T-helper 9 cell (primary cell): ENCODE measurements at places on chromosomes 6 and 20.

GRCh38 chr6:123168466-123168865 is 172.4 kb downstream of the CLVS2 start:
- no peak for DNase-seq

GRCh38 chr6:90183587-90184333 is 112.9 kb downstream of the BACH2 start:
- DNase-seq = no peak

- peak; percentile 32 for DNase-seq
Observed at GRCh38 chr6:119348096-119348747, 1.3 kb downstream of the MAN1A1 start.

GRCh38 chr20:58719258-58719657 is 26.7 kb downstream of the NPEPL1 start:
- no peak for DNase-seq

DNA sequence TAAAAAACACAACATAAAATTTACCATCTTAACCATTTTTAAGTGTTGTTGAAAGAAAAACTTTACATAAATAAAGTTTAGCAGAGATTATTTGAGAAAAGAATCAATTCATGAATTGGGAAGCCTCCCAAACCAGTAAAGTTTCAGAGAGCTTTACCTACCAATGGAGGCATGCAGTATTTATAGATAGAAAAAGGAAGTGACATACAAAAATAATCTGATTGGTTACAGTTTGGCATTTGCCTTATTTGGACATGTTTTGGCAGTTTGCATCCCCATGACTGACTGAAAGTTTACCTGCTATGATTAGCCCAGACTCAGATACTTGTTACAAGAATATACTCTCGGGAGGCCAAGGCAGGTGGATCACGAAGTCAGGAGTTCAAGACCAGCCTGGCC is 3.7 kb upstream of the CMTR1 start:
- DNase-seq = no peak

DNA sequence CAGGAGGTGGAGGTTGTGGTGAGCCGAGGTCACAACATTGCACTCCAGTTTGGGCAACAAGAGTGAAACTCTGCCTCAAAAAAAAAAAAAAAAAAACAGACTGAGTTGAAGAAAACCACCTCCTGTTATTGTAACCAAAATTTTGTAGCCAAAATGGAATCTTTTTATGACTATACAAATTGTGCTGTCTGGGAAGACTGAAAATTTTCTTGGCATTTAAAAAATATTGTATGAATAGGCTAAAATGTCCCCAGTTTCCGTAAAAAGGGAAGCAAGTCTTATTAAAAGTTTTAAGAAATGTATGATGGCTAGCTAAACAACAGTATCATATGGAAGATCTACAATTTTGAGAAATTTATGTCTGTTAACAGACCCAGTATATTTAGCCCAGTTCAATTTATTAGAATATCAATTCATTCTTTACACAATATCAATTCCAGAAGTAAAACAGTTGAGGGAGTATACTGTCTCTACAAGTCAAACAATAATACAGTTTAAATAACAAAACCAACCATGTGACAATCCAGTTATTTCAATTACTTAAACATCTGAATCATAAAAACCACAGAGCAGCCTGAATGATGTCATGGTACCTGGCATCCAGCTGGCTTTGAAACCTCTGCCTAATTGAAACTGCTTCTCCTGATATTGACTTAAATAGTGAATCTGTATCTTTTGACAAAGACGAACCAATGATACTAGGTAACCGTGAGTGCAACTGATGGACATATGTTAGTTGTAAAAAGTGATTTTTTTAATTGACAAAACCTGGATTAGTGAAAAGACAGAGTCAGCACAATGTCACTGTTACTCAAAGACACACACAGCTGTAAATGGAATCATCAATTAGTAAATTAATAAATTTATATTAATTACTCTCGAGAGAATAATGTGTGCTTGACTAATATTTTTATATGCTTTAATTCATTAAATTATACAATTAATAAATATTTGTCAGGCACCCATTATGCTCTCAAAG is 166.6 kb upstream of the MARCKS start:
- DNase-seq = no peak

GRCh38 chr6:12356983-12357972 is 67.1 kb downstream of the EDN1 start:
- DNase-seq = no peak

DNA sequence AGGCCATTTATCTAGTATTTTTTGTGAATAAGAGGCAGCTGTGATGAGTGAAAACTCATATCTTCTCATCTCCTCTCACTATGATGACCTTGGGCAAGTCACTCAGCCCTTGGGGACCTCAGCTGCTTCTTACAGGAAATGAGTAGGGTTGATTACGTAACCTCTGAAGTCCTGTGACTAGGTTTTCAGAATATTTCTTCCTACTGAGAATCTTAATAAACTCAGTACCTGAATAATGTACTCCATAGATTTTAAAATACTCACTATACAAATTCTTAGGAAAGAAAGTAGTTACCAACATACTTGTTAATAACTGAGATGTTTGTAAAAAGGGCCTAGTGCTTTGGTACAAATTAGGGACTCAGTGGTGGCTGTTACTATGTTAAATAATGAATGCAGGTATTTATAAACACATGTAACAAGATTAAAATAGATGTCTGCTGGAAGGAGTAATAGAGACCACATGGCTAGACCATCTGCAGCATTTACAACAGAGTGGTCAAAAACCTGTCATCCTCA is 60.9 kb downstream of the RPRD1B start:
- DNase-seq = no peak

- DNase-seq = no peak
Observed at GRCh38 chr20:4064144-4064909, 49.0 kb upstream of the RNF24 start.

DNA sequence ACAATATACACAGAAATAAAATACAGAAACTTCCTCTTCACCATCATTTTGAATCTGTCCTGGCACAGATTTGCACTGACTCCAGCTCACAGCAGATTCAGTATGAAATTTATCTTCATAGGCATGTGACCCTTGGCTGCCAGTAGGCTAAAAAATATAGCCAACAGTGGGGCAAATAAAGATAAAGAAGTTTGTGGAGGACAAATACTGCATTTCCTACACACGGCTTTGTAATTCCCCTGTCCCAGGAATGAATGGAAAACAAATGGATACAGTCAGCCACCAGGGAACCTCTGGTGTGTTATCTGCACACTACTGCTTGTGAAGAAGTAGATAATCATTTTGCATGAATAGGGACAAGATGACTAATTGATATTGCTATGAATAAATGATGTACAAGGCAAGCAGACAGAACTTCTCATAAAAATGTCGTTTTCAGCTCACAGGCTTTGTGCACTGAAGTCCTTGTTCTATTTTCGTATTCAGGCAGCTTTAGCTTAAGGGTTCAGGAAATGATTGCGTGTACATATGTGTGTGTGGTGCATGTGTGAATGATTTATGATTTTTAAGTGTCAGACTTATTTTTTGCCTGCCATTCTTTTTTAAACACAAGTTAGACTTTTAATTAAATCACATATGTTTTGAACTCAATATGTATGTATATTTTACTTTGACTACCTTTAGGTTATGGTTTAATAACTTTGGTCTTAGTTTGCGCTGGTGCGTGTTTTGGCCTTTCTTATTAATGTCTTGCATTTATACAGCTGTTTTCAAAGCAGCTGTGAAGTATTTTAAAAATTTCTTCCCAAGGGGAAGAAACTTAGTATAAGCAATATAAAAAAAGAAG is 543.8 kb upstream of the JAG1 start:
- no peak for DNase-seq

GRCh38 chr20:57483287-57484050 is 41.5 kb downstream of the CTCFL start:
- DNase-seq = no peak

DNA sequence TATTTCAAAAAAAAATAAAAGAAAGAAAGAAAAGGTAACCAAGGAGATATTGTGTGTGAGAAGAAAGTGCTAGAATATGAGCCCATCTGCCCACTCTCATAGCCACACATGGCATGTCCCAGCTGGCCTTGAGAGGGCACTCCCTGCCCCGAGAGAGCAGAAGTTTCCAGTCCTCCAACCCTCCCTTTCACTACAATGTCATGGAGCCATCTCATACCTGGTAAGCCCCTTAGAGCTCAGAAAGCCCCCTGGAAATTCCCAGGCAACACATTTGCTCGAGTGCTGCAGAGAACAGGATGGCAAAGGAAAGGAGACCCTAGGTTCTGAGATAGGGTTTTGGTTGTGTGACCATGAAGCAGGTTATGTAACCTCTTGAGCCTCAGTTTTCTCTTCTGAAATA is 75.8 kb upstream of the RIN2 start:
- DNase-seq = no peak

GRCh38 chr20:57270204-57270984 is 4.0 kb upstream of the BMP7 start:
- DNase-seq = no peak

DNA sequence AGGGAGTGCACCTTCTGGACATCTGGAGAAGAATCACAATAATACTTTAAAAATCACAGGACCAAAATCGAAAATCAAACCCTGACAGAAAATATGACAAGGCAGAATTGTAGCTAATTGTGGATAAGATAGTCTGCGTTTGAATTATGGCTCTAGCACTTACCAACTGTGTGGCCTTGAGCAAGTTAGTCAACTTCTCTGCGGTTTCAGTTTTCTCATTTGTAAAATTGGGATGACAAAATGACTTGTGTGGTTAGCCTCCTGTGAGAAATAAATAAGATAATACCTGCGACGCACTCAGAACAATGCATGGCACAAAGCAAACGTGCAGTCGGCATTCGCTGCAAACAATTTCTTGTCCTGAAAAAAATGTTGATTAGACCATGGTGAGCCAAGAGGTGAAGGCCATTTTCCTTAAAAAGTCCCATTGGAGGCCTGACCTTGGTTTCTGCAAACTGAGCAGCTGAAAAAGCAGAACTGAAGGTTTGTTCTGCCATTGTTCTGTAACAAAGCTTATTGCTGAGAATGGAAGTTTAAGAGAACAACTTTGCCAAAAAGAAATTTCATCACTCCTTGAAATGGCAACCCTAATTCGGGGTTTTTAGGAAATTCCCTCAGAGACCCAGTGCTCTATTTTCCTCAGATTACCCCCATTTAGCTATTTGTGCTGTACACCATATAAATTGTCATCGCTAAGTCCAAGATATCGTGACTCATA is 266.3 kb downstream of the ERMARD start:
- DNase-seq = no peak

GRCh38 chr6:159761129-159761872 is 544 bp upstream of the ACAT2 start:
- DNase-seq = no peak

- DNase-seq = no peak
Observed at GRCh38 chr6:110355022-110355421, 3.1 kb downstream of the METTL24 start.

DNA sequence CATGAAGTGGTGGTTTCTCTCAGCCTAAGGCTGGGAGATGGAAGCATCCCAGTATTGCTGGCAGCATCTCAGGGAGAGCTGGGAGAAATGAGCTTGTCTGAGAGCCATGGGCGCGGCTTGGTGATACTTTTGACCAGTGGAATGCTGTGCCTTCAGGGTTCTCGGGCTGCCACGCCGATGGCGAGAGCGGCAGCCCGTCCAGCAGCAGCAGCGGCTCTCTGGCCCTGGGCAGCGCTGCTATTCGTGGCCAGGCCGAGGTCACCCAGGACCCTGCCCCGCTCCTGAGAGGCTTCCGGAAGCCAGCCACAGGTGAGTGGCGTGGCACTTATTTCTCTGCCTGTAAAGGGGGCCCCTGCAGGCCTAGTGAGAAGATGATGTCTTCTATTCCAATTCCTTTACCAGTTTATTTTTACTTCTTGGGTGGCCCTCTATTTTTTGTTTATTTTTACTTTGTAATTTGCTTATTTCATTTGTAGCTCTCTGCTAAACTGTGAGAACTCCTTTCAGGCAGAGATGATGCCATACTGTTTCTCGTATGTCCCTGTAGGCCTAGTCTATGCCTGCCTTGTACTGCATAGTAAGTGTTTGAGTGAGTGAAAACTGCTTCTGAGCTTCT is 71.7 kb downstream of the ASXL1 start:
- no peak for DNase-seq

DNA sequence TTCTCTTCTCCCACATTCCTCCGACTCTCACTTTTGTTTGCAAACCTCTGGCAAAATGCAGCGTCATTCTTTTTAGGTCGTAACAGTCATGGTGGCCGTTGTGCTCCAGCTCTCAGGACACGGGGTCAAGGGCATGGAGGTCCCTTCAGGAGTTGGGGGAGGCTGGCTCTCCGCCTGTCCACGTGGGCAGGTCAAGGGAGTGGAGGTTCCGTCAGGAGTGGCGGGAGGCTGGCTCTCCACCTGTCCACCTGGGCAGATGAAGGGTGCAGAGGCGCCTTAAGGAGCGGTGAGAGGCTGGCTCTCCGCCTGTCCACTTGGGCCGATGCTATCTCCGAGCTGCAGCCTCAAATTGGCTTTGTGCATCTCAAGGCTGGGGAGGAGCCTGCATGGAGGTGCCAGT is 98.0 kb downstream of the ERMARD start:
- DNase-seq = no peak

- DNase-seq = no peak
Observed at GRCh38 chr6:26057899-26058298, 29.3 kb upstream of the HFE start.

DNA sequence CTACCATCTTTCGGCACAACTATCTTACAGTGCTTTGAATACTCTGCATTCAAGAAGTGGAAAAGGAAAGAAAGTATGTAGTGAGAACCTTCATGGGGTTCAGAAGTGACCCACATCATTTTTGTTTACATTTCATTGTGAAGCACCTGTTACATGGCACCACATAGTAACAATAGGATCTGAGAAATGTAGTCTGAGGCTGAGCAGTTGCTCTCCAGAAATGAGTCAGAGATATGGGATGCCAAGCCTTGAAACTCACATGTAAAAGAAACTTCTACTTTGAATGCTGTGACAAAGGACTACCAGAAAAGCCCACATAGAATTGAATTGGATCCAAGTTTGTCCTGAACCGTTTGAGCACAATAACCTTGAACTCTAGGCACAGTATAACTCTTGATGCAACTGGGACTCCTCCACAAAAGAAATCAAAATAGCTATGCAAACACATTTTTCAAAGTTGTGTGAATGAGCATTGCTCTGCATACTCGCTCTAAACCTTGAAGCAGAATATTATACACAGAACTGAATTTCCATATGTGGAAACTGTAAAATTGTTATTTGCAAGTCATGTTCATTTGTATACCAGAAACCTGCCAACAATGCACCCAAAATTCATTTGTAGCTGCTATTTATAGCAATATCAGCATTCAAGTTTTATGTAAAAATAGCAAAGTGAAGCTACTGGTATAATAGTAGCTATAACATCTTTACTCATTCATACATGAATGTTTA is 400.9 kb upstream of the POU3F2 start:
- no peak for DNase-seq

DNA sequence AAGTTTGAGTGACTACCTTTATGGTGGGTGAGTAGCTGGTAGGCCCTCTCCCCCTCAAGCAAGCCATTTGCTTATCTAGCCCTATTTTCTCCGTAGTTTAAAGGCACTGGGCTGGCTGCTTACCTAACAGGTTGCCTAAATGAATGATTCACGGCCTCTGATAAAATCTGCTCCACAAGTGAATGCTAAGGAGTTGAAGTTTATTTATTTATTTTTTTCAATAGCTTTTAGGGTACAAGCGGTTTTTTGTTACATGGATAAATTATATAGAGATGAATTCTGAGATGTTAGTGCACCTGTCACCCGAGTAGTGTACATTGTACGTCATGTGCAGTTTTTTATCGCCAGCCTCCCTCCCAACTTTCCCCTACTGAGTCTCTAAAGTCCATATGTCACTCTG is 8.3 kb upstream of the CDH26 start:
- DNase-seq = no peak

GRCh38 chr20:46998477-46999240 is 104.0 kb downstream of the EYA2 start:
- no peak for DNase-seq

- no peak for DNase-seq
Observed at GRCh38 chr6:143783077-143783476, 60.1 kb upstream of the LTV1 start.
